NCI-H69 (cell line): ENCODE measurements at places on chromosomes 5 and 9.

GRCh38 chr9:108396193-108396592, 459.6 kb downstream of the ACTL7B start:
- DNase-seq = peak; percentile 18

DNA sequence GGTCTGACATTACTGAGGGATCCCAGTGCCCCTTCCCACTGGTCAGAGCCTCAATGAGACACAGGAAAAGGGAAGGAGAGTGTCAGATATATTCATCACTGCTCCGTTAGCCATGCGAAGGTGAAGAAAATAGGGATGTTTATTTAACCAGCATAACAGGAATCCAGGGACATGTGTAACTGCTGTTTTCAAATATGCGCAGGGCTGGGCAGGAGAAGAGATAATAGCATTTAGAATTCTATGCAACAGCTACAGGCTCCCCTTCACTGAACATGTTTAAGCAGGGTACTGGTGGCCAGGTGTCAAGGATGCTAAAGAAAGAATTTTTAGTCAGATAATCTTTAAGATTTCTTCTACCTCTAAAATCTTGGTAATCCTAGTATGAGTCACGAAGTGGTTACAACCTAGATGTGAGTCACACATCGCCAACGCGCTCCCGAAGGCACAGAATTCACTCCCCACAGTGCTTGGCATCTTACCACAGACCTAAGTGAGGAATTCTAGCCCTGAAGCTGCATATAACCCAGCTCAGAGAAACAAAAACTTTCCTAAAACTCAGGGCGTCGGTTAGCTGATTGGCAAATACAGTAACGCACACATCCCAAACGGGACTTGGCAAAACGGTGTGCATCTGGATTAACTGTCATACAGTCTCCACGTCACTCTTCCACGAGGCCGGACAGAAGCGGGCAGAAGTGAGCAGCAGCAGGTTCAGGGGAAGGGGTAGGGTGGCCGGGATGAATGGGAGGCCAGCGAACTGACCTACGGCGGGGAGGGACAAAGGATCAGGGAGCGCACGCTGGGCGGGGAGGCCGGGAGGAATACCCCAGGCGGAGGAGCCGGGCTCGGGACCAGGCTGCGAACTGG, 1.1 kb downstream of the CTNNAL1 start:
- DNase-seq = peak; percentile 76

DNA sequence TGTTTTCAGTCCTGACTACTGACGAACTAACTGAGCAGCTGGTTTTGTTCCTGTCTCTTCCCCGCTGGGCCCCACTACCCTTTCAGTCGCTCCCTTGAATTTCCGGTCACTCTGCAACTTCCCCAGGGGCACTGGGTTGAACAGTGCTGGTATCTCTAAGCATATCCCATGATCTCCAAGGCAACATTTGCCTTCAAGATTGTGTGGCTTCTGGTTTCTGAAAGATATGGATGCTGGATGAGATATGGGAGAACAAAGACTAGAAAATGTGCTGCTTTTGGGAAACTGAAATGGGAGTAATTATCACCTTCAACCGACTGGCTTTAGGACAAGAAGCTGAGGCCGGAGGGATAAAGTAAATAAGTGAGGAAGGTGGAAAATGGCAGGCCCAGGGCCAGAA, 258.2 kb upstream of the PIK3R1 start:
- DNase-seq = no peak

DNA sequence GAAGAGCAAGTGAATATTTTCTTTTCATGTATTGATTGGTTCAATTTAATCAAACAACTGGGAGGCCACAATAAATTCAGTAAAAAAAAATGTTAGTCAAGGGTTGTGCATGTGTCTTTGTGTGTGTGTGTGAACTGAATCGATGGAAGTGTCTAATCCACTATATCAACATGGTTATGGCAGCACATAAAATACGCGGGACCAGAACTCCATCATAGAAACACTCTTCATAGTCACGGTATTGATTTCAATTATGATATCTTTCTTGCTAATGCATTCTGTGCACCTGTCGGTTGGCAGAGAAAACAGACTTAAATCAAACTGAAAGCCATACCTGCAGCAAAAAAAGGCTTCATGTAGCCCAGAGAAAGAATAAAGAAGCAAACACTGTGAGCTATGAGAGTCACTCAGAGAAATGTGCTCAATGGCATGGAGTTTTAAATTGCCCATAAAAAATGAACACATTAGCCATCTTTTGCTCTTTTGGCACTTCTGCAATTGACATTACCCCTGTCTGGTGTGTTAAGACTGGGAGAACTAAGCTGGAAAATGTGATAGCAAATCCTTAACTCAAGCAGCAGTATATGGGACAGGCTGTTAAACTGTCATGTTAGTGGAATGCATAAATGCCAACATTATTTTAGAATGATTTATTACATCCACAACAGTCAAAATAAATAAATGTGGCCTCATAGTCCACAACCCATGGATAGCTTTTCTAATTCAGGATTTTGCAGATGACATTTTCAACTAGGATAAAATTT, 642.4 kb upstream of the C9orf72 start:
- DNase-seq = peak; percentile 47

DNA sequence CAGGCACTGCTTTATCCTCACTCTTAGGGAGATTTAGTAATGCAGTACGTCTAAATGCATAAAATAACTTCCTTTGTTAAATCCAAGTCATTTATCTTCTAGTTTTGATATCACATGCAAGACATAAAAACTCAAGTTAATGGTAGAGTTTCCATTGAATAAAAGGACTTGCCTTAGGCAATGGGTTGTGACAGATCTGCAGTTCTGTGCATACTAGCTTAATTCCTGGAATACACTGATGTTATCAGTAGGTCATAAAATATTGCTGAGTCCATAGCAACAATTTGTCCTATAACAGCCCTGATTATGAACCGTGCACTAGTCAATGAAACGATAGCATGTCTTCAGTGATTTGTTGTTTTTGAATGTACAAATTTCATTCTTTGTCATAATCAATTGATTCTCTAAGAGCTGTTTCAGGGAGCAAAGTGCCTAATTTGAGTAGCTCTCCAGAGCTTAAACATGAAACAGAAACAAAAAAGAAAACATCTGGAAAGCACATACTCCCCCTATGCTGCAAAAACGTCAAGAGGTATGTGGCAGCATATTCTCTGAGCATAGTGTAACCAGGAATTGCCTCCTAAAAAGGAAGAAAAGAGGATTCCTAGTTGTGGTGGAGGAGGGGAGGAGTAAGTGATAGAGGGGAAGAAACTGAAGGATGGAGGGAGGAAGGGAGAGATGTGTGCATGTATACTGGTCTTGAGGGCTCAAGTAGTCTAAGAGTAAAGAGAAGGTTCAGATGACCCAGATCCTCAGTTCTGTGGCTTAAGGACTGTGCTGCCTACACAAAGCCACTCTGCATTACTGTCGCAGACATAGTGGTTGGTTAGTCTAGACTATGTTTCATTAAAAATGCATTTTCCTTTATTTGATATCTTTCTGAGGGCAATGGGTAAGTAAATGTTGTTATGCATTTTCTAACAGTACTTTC, 589.2 kb downstream of the PRR16 start:
- no peak for DNase-seq

- no peak for DNase-seq
Measured at GRCh38 chr9:38413283-38413682, 11.0 kb downstream of the IGFBPL1 start.

- no peak for DNase-seq
Measured at GRCh38 chr5:14424011-14424685, 157.4 kb upstream of the OTULINL start.

GRCh38 chr9:88578121-88579049, 43.4 kb downstream of the NXNL2 start:
- peak; percentile 62 for DNase-seq

DNA sequence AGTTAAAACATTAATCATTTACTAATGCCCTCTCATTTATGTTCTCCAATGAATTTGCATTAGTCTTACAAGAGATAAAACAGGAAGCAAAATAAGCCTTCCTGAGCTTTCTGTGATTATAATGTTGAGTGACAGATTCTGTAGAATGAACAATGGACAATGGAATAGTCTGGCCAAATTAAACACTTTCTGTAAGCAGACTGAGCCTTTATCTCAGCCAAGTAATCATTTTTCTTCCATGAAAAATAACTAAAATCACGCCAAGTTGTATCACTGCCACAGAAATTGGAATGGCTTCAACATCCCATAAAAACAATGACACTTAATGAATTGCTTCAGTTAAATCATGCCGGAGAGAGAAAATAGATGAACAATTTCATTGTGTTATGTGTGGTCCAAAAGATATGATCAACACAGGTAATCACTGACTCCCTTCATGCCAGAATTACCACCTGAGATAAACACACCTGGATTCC, 63.0 kb downstream of the TSSK1B start:
- DNase-seq = peak; percentile 12

GRCh38 chr5:52998552-52999313, 9.6 kb downstream of the ITGA2 start:
- no peak for DNase-seq

- no peak for DNase-seq
Measured at GRCh38 chr9:138104251-138105122, 226.9 kb downstream of the CACNA1B start.

DNA sequence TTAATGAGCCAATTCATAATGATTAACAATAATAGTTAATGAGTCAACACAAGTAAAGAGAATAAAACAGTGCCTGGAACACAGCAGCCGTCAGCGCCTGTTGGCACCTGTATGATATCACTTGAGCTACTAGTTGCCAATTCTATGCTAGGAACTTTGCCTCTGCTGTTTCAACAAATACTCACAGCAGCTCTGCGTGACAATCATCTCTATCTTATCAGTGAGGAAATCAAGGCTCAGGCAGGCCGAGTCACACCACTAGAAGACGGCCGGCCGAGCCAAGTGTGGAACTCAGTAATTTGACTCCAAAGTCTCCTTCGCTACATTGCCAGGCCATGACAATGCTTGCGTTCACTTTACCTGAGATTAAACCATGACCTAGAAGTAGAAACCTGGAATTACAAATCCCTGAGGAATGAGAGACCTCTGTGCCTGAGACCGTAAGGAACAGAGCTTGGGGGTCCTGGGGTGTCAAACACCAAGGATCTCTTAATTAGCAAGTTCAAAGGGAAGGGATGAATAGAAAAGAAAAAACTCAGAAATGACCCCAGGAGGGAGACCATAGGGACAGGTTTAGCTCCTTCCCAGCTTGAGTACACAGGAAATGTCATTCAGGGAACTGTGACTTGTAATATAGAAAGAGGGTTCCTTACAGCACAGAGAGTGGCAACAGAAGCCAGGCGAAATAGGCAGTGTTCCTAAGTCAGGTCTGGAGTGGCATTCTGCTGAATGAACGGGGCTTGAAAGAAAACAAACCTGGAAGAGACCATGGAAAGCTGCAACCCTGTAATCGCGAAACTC, 109.1 kb downstream of the SUSD1 start:
- DNase-seq = peak; percentile 46

- peak; percentile 56 for DNase-seq
Measured at GRCh38 chr9:90815183-90815943, 13.7 kb downstream of the SYK start.

DNA sequence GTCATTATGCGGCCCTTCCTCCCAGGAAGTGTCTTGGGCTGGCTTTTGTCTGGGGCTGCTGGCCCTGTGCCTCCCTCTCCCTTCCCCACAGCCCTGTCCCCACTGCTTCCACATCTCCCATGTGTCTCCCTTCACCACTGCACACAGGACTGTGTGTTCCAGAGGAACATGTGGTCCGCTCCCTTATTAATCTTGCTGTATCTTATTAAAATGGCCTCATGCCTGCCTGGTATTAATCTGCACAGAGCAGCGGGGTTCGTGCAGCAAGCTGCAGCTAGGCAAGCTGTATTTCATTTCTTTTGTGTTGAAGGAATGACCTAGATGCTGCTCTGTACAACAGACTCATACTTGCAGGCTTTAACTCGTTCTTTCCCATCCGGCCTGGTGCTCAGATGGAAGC, 130.5 kb downstream of the SPOCK1 start:
- no peak for DNase-seq

- no peak for DNase-seq
Measured at GRCh38 chr9:15298362-15298761, 8.7 kb downstream of the TTC39B start.

DNA sequence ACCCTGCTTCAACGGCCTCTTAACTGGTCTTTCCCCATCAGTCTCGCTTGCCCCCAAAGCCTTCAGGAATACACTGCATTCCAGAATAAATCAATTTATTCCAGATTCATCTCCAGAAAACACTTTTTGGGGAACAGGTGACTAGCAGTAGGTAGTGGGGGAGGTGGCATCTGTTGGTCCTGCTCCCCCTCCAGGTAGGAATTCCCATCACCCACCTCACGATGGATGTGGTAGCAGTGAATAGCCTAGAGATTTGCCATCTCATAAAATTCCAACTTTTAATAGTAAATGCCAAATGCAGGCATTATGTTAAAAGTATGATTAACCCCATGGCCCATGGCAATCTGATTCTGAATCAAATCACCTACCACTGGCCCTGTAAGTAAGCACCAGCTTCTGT, 142.7 kb downstream of the MED27 start:
- DNase-seq = peak; percentile 60

GRCh38 chr5:77163453-77163852, 47.0 kb upstream of the PDE8B start:
- DNase-seq = no peak

- no peak for DNase-seq
Measured at GRCh38 chr5:133147411-133147810, 95.6 kb downstream of the HSPA4 start.

GRCh38 chr9:32725066-32725860, 58.1 kb upstream of the TMEM215 start:
- DNase-seq = no peak

GRCh38 chr9:37944671-37945481, 40.9 kb upstream of the SLC25A51 start:
- DNase-seq = no peak

DNA sequence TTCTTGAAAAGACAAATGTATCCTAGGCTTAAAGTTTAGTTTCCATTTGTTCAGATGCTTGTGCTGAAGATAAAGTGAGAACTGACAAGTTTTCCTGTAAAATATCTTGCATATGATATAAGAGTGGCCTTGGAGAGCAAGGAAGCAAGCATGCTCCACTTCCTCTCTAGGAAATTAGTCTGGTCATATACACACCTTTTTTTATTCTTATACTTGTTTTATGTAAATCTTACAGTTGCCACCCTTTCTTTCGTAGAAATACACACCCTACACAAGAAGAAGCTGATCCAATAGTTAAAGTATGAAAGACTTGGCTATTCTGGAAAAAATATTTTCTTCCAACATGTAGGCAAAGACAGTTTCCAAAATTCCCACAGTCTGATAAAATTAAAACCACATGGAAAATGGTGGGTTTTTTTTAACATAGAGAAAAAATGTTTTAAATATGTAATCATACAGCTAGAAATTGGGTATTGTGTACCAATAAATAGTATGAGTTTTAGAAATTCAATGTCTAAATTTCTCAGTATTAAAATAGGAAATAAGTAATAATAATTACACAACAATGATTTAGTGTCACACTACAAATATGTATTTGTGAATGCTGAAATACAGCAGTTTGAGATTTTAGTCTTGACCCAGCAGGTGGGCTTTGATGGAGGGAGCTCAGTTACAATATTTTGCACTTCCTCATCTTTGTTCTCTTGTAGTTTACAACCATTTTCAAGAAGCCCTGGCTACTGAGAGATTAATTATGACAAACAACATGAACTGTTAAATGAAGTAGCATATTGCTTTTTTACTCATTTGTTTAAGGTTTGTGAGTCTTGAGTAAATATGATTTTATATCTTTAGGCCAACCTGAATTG, 185.7 kb upstream of the GNA14 start:
- peak; percentile 55 for DNase-seq
